ENCODE measurements at places on chromosomes 2 and 18.

- DNase-seq = peak; percentile 50
Measured at GRCh38 chr18:59733421-59733820, 36.2 kb upstream of the CCBE1 start.

DNA sequence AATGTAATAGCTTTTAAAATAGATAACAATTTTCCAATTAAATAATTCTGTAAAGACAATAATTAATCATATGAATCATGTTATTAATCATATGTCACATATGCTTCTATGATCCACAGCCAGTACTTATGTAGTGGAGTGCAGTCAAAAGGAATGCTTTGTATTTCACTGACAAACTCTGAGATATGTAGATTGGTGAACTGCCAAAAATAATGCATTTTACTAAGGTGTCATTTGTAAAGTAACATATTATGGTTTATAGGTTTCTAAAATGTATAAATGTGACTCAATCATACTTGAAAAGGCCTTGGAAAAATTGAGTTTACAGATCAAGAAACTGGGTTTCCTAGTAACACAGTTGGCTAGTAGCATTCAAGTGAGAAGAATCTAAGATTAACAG, 93.8 kb upstream of the KCNH7 start:
- no peak for DNase-seq

- peak; percentile 41 for DNase-seq
Measured at GRCh38 chr2:188306271-188306670, 14.6 kb downstream of the GULP1 start.

GRCh38 chr2:45497355-45497754, 113.7 kb downstream of the SRBD1 start:
- DNase-seq = peak; percentile 5

DNA sequence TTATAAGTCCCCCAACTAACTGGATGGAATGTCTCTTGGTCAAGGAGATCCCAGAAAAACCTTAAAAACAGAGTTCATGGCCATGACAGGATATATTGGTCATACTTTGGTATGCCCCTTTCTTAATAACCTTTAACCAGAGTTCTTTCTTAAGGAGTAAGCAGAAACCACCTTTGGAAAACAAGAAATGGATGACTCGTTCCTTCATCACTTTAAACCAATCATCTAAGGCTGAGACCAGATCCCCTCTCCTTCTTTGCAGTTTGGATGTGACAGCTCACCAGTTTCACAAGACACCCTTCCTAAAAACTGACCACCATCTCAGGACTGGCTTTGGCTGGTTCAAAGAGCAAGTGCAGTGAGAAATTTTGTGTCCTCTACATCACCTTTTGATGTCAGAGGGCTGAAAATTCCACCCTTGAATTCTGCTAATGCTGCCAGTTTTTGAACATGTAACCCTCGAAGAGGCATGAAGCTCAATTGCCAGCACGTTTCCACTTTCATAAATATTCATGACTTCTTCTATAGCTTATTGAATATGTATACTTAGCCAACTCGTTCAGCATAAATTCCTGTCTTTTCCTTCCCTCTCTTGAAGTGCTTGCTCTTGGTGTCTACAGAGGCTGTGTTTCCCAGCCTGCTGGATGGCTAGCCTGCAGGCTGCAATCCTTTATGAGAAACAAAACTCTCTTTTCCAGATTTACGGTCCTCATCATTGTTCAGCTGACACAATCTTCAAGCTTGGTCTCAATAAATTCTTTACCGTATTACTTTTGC, 1323.5 kb upstream of the TMEFF2 start:
- peak; percentile 67 for DNase-seq

DNA sequence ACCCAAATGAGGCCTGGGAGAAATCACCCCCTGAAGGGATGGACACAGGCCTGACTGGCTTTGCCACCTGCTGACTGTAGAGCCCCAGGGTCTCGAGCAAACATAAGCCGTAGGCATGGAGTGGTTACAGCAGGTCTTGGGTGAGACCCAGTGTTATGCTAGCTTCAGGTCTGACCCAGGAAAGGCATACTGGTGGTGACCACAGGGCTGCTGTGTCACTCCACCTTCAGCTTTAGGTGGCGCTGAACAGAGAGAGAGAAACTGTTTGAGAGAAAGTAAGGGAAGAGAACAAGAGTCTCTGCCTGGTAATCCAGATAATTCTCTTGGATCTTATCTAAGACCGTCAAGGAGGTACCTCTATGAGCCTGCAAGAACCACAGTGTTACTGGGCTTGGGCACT, 1544.2 kb upstream of the TMEFF2 start:
- no peak for DNase-seq

GRCh38 chr18:26383454-26384270, 157.4 kb downstream of the TAF4B start:
- peak; percentile 67 for DNase-seq

- no peak for DNase-seq
Measured at GRCh38 chr2:152492131-152492530, 157.2 kb downstream of the FMNL2 start.

DNA sequence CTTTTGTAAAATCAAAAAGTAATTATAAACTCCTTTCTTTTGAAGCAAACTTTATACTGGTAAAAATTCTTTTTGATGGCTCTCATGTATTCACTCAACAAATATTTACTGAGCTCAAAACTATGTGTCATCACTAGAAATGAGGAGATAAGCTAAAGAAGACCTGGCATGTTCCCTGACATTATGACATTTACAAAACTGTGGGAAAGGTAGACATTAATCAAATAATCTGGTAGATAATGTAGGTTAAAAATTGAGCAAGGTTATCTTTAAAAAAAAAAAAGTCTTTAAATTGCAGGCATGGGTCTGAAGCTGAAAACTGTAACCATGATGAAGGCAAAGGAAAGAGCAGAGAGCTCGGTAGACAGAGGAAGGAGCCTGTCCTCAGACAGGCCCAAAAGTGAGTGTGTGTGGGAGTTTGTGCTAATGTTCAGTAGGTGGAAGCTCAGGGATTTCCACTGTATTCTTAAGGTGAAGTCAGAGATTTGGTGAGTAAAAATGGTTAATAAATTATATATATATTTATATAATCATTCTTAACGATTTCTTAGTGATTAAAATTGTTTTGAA, 612.9 kb downstream of the LRP1B start:
- no peak for DNase-seq

DNA sequence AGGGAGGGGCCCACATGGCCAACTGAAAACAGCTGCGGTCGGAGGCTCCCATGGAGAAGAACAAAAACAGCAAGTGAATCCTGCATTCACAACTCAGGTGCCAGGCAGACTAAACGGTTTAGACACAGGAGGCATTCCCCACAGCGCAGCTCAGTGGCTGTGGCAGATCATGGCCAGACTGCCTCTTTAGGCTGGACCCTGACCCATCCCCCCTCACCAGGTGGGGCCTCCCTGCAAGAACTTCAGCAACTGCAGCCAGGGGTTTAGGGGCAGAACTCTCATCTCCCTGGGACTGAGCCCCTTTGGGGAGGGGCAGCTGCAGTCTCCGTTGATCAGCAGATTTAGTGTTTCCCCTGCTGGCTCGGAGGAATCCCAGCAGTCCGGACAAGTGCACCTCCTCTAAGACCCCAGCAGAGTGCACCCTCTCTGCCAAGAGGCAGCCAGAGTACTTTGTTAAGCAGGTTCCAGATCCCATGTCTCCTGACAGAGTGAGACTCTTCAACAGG, 346.7 kb downstream of the SS18 start:
- DNase-seq = peak; percentile 29

DNA sequence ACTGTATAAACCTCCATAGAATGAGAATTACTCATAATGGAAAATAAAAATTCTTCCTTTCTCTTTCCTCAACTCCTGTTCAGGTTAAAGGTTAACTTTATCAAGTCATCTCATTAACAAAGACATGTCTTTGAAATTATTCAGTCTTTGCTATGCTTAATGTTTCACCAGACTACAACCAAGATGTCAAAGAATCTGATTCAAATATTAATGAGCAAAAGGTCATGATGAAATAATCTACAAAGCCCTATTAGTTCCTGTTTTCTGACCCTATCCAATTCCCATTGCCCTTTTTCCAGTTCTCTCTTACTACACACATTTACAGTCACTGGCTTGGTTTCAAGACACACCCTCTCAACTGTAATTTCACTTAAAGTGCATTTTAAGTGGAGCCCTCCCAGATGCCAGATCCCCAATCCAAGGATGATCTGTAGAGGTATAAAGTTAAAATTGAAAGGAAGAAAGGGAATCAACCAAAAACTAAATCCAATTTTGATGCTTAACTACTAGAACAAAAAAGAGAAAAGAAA, 246.9 kb upstream of the CYP26B1 start:
- no peak for DNase-seq

DNA sequence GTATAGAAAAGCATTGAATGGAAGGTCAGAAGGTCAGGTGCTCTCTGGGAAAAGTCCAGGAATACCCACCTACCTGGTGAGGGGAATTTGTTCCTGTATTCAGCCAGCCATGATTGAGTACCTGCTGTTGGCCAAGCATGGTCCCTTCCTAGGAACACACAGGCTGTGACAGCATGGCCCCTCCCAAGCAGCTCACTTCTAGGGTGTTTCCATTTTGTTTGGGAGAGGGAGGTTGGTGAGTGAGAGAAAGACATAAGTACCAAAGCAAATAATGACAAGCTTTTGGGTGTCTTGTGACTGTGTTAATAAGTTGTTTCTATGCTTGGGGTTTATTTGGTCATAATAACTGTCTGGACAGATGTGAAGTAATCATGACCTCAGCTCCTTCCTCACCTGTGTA, 46.3 kb downstream of the CABLES1 start:
- no peak for DNase-seq

- no peak for DNase-seq
Measured at GRCh38 chr2:143617803-143618415, 488.7 kb downstream of the ARHGAP15 start.

DNA sequence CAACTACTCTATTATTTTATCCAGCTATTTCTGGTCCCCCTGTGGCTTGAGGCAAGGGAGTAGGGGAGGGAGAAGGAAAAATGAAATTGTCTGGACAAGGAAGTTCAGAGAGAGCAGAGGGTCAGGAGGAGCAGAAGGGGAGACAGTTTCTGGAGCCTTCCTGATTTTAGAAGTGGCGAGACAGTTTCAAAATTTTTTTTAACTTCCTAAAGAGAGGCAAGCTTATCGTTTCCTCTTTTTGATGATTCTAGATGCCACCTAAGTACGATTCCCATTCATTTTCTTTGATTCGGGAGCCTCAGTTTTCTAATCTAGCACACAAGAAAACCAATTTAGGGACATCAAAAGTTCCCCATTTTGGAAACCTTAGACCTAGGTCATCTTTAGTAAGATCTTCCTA, 96.9 kb upstream of the B3GNT2 start:
- no peak for DNase-seq

- no peak for DNase-seq
Measured at GRCh38 chr2:45233301-45233700, 224.0 kb upstream of the SIX2 start.

DNA sequence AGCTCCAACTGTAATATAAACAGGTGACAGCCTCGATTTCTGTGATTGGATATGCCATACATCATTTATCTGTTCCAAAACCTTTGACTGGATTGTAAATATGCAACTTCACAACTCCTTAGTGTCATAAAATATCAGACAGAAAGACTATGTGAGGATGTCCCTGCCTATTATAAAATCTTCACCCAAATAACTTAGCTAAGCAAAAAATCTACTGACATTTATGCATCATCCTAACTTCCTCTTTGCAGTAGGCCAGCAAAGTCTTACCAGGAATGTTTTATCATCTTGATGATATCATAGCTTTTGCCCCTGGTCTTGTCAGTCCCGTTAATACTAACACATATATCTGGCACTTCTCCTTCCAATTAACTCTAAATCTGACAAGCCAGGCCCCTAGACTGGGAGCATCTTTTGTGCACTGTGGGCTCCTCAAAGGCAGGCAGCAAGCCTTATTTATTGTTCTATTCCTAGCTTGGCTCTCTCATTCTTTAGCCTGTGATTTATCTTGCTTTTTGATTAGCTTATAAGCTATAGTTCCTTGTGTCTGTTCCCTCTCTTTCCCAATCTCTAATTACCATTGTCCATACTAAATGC, 356.5 kb upstream of the HNMT start:
- no peak for DNase-seq

DNA sequence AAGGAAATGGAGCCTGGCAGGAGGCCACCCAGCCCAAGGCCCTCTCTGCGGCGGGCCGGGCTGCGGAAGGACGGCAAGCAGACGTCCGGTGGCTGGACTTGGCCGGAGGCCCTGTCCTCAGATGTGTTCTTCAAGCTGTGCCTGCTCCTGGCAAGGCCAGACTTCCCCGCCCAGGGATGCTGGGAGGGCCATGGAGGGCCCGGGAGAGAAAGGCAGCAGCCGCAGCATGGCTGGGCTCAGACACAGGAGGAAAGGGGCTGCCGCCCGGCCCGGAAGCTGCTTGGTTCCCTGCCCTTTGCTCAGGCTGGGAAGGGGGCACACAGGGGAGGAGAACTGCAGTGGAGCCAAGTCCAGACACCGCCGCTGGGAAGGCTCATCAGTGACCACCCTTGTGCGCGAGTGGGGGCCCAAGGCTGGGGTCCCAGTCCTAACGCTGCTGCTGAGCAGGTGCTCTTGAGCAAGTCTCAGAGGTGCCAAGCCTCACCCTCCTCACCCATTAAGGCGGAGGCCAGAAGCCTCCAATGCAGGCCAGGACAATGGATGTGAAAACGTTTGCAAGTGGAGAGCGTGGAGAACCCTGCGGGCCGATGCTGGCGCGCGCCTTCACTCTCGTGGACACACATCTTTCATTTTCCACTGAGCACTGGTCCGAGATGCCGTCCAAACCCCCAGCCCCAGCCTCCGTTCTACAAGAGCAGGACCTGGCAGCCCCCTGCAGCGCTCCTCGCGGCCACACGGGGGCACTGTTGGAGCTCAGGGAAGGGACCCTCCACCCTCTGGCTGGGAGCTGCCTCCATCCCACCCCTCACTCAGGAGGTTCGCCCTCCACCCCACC, 7.9 kb downstream of the CROCC2 start:
- peak; percentile 52 for DNase-seq

DNA sequence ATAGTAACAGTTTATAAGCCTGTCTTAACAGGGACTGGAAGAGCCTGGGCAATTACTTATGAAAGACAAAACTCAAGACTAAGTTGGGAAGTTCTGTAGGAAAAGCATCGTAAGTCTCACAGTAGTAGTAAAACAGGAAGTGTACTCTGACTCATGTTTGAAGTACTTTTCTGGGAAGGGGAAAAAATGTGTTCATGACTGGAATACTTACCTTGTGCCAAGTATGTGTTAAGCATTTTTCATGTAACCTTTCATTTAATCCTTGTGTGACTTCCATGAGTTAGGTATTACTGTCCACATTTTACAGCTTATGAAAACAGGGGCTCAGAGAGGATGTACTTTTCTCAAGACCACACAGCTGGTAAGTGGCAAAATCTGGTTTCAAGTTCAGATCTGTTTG, 13.7 kb upstream of the SKOR2 start:
- peak; percentile 83 for DNase-seq

- DNase-seq = no peak
Measured at GRCh38 chr2:144834363-144834762, 314.4 kb upstream of the ZEB2 start.

GRCh38 chr18:34196256-34196655, 28.5 kb downstream of the NOL4 start:
- no peak for DNase-seq

GRCh38 chr2:128495996-128496547, 177.4 kb upstream of the HS6ST1 start:
- DNase-seq = no peak

GRCh38 chr18:57630754-57631595, 9.3 kb upstream of the NARS1 start:
- no peak for DNase-seq

Measured in fibroblast of skin of scalp (primary cell).